KG1 (cell line): ENCODE measurements at places on chromosomes 12 and 14.

DNA sequence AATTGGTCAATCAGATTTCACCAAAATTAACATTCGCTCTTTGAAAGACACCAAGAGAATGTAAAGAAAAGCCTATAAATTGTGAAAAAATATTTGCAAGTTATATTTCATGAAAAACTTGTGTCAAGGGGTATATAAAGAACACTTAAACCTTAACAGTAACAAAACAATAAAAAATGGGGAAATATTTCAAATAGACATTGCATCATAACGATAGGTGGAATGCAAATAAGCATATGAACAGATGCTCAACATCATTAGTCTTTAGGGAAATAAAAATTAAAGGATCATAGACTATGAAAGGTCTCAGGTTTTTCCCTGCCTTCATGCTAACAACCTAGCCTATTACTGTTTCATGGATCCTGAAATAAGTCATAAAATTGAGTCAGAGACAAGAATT is 64.3 kb downstream of the COCH start:
- DNase-seq = no peak

DNA sequence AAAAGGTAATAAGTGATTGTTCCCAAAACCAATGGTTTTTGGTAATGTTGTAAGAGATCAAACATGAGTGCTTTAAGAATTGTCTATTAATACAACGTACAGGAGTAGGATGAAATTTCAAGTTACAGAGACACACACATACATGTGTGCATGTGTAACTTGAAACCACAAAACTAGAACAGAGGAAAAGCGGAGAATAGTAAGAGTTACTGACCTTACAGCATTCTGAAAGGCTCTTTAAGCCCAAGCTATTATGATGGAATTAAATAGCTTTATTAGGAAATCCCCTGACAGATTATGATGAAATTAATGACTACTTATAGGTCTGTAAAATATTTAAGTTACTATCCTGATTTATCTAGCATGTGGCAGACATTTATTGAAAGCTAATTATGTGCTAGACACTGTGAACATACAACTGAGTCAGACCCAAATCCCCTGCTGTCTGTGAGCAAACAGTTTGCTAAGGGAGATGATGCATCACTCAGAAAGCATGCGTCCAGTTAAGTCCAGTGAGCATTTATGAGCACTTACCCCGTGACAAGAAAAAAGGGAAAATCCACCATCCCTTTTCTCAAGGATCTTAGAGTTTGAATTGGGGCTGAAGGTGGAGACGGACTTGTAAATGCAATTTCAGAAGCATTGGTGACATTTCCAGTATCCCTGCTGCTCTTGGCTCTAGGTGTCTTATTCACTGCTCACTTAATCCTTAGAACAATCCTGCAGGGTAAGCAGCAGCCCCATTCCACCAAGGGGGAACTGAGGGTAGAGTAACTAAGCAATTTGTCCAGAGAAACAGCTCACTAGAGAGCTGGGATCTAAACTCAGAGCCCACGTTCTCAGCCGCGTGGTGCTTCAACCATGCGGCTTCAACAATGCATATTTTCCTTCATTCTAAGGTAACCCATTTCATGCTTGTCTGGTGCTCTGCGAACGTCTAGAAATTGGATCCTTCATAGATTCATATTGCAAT is 117.4 kb downstream of the EML1 start:
- DNase-seq = no peak

GRCh38 chr14:92553438-92553837 is 39.9 kb downstream of the RIN3 start:
- DNase-seq = no peak

DNA sequence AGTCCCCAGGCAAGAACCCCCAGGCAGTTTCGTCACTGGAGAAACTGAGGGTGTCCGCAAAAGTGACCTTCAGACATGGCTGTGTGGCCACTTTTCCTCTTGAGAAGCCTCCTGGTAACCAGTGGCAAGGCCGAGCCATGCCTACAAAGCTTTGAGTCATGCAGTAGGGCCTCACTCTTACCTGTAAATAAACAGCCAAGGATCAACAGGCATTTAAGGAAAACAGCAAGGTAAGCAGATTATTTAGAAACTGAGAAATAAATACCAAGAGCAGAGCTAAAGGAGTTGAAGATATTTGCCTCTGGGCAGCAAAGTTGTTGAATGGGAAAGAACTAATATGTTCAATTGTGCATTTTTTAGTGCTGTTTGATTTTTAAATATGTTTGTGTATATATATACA is 141.0 kb upstream of the BCL2L14 start:
- DNase-seq = no peak

DNA sequence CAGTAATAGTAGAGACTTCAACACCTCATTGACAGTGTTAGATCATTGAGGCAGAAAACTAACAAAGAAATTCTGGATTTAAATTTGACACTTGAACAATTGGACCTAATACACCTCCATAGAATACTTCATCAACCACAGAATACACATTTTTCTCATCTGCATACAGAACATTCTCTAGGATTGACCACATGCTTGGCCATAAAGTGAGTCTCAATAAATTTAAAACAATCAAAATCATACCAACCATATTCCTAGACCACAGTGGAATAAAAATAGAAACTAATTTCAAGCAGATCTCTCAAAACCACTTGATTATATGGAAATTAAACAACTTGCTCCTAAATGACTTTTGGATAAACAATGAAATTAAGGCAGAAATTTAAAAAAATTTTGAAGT is 82.3 kb downstream of the SLC38A4 start:
- no peak for DNase-seq

- no peak for DNase-seq
Observed at GRCh38 chr14:34160619-34161018, 209.7 kb upstream of the EGLN3 start.

GRCh38 chr12:107610021-107610859 is 75.4 kb upstream of the PWP1 start:
- peak; percentile 1 for DNase-seq

DNA sequence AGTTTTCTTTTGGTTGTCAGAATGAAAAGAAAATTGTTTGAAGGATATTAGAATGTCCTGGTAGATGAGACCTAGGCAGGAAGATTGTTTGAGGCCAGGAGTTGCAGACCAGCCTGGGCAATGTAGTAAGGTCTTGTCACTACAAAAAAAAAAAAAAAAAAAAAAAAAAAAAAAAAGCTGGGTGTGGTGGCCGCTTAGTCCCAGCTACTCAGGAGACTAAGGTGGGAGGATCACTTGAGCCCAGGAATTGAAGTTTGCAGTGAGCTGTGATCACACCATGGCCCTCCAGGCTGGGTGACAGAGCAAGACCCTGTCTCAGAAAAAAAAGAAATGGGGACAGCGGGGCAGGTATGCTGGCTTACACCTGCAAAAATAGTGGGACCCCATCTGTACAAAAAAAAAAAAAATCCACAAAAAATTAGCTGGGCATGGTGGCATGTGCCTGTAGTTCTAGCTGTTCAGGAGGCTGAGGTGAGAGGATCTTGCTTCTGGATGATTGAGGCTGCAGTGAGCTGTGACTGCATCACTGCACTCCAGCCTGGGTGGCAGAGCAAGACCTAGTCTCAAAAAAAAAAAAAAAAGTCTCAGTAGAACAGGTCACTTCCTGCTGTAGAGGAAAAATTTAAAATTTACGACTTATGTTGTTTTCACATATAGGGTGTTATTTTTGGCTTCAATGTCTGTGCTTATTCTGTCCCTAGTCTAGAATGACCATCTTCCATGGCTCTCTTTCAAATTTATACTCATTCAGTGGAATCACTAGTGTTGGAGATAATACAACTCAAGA is 70.7 kb downstream of the PPHLN1 start:
- no peak for DNase-seq

- no peak for DNase-seq
Observed at GRCh38 chr12:101806265-101806664, 24.5 kb downstream of the GNPTAB start.

DNA sequence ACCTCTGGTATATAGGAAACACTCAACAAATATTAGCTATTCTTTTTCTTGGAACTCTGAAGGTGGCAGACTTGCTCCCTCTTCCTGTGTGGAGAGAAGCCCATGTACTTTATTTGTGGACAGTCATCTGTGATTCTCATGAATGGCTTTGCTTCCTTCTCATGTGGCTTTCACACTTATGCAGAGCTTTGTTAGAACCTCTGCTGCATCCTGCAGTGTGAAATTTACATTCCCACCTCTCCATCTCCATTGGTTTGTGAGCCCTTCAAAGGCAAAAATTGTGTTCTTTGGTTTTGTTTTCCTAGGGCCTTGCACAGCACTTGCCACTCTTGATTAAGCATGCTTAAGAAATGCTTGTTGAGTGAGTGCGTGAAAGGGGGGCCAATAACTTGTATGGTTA is 51.9 kb downstream of the BICD1 start:
- no peak for DNase-seq

- no peak for DNase-seq
Observed at GRCh38 chr14:75646762-75647161, 13.9 kb downstream of the ERG28 start.

- no peak for DNase-seq
Observed at GRCh38 chr14:101982621-101983020, 18.2 kb downstream of the DYNC1H1 start.

DNA sequence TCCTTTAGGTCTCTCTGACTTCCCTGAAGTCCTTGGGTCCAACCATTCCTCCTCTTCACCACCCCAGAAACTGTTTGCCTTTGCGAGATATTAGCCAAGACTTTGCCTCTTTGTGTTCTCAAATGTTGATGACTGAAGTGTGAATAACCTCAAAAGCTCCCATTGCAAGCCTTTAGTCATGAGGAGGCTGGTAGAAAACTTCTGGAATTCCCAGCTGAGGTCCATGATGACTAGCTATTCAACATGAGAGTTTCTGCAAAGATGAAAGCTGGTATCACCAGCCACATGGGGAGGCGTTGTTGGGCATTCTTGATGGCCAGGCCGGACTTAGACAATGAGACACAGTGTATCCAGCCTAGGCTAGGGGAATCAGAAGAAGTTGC is 111.7 kb downstream of the TBX5 start:
- no peak for DNase-seq

GRCh38 chr14:90720336-90720735 is 95.9 kb downstream of the TTC7B start:
- no peak for DNase-seq

DNA sequence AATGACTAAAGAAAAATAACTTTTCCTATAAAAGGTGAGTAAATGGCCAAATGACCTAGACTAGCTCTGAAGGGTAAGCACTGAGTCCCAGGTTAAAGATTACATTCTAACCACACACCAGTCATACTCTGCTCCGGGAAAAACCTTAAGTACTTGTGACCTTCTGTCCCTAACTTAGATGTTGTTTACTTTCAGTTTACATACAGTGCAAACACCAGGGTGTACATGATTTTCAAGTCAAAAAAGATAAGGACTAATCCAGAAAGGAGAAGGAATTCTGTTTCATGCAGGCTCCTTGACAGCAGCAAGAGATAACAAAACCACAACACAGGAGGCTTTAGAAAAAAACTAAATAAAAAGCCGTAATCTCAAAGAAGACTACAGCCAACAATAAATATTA is 174.2 kb downstream of the PPM1H start:
- DNase-seq = no peak

DNA sequence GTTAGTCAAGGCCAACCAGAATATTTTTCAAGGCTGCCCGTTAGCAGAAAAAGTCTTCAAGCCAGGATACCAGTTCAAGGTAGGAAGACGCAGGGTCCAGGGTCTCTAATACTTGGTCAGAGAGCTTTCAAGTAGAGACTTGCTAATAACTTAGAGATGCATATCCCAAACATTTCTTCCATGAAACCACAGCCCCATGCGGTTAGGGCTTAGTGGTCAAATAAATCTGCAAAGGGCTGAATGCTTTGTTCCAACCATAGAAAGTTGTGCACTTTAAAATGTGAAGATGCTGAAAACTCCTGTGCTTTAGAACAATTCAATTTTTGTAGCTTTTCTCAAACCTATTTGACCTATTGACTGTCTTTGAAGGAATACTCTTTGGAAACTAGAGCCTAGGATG is 208.9 kb downstream of the PIK3C2G start:
- no peak for DNase-seq

- no peak for DNase-seq
Observed at GRCh38 chr12:116687888-116688287, 50.0 kb downstream of the SPRING1 start.

- no peak for DNase-seq
Observed at GRCh38 chr12:68648179-68648578, 37.5 kb downstream of the RAP1B start.
